ENCODE measurements at places on chromosomes 2 and 18.

- H3K4me3 ChIP-seq: no peak overlapping the region
- H3K36me3 ChIP-seq: peaks cover 53% of the 10 kb centered on the region
- peaks cover 4% of the 10 kb centered on the region for H3K4me1 ChIP-seq
- no peak for DNase-seq
- no peaks in the 10 kb centered on the region for H3K27me3 ChIP-seq
These were observed 80.8 kb downstream of the ATL2 start for GRCh38 chr2:38296197-38296780.

GRCh38 chr2:74864728-74865722, 31.1 kb downstream of the HK2 start:
- H3K36me3 ChIP-seq: peaks cover 26% of the 10 kb centered on the region
- no peak overlapping the region for H3K4me3 ChIP-seq
- no peaks in the 10 kb centered on the region for H3K27me3 ChIP-seq
- peaks cover 40% of the 10 kb centered on the region for H3K4me1 ChIP-seq
- no peak for DNase-seq

GRCh38 chr2:203720915-203721672, 14.7 kb downstream of the CD28 start:
- H3K4me1 ChIP-seq: no peaks in the 10 kb centered on the region
- no peaks in the 10 kb centered on the region for H3K36me3 ChIP-seq
- DNase-seq: no peak
- no peak overlapping the region for H3K4me3 ChIP-seq
- H3K27me3 ChIP-seq: peaks cover 46% of the 10 kb centered on the region
- no peak overlapping the region for H3K27ac ChIP-seq

DNA sequence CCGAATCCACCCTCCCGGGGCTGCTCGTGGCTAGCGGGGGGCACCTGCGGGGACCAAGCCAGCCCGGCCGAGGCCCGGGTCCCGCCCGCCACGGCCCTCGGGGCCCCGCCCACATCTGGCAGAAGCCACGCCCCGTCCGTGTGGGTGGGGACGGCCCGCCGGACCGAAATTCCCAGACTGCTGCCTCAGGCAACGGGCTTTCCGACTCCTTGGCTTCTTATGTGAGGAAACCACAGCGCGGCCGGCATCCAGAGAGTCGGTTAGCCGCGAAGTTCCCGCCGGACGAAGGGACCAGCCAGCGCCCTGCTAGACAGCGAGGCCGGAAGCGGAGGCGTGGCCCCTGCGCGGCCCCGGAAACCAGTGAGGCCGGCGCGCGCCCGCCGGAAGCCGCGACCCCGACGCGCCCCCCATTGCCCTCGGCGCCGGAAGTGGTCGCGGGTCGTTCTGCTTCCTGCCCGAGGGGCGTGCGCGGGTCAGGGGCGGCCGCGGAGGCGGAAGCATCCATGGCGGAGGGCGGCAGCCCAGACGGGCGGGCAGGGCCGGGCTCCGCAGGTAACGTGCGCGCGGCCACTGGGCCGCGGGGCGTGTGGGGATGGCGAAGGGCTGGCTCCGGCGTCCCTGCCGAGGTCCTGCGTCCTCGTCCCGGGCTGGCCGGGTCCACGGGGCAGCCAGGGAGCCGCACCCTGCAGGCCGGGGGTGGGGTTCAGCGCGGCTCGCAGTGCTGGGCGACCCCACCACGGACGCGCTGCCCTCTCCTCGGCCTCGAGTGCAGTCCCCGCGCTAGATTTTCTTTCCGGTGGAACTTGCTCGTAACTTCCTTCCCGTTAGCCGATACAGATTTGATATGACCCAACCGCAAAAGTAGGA, at the start of gene ASB1:
TSS of gene ASB1 (plus strand) at position 360 of the 867 bp plus-strand sequence. CDS start at position 504, 144 bp downstream.
- peak; percentile 84 for DNase-seq
- H3K4me3 ChIP-seq: peak within 1 kb of the TSS; percentile 92
- H3K4me1 ChIP-seq: peaks cover 39% of the 10 kb centered on the region
- H3K36me3 ChIP-seq: peaks cover 21% of the 10 kb centered on the region
- peak within 1 kb of the TSS; percentile 94 for H3K27ac ChIP-seq
